NCI-H69 (cell line): ENCODE measurements at places on chromosomes 7 and 10.
A peak's percentile ranks its signal among the peaks of the same experiment; 100 is the strongest.

DNA sequence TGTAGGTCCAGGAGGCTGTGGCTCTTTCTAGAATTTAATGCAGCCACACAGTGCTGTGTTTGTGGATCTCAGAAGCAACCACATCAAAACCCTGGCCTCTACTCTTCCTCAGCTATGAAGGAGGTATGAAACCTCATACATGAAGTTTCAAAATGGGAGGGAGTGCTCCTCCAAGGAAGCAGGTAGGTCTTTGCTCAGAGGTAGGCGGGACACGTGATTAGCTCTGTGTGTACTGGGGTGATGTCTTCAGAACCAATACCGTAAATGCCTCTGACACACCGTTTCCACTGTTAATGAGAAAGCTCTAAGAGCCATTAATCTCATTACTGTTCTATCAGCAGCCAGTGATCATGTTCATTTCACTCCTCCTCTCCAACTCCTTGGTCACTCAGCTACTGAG, 126.1 kb downstream of the PLXNA4 start:
- no peak for DNase-seq

GRCh38 chr7:139844779-139845442, 15.8 kb downstream of the TBXAS1 start:
- DNase-seq = peak; percentile 43

DNA sequence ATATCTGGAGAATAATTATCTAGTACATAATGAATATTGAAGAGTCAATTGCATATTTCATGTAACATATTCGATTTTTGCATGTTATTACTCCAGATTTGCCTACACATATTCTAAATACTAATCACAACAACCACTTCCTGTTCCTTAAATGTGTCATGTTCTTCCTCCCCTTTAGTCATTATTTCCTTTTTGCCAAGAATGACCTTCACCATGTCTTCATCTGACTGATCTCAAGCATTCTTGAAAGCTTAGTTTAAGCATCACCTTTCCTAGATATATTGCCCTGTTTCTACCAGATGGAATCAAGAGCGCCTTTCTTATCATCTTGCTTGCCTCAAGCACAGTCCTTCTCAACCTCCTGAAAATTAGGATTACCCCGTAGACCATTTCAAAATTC, 23.5 kb upstream of the MEOX2 start:
- DNase-seq = no peak

GRCh38 chr7:36906448-36906847, 182.2 kb upstream of the AOAH start:
- DNase-seq = peak; percentile 92

- DNase-seq = no peak
Observed at GRCh38 chr7:108584211-108584610, 14.5 kb downstream of the DNAJB9 start.

DNA sequence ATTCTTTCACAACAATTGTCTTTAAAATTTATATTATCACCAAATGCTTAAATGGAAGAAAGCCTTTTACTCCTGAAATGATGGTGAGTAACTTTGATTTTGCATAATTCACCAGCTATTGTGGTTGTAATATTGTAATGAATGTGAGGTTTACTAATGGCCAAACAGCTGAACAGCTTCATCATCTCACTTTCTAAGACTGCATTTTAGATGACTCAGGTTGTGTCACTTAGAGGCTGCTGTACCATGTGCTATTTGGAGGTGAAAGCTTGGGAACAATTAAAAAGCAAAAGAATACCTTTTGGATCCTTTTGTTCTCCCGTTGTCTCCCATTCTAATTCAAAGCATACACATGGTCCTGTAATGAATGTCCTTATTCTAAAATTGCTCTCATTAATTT, 604.0 kb upstream of the PFKP start:
- DNase-seq = no peak

- DNase-seq = peak; percentile 57
Observed at GRCh38 chr7:107614425-107614824, 34.4 kb downstream of the BCAP29 start.
